ENCODE measurements at places on chromosomes 2 and 18. TPM values are rescaled to one million over a fixed set of nuclear protein-coding genes. Genes with fewer than 3 reads are reported as not detected.

Gene CNGA3
- not detected for polyA plus RNA-seq

Gene KIF1A
- not detected for polyA plus RNA-seq

Gene RAX
- polyA plus RNA-seq: not detected

Gene MOCOS
- 0.13 TPM for polyA plus RNA-seq

Gene DNAJC5G
- polyA plus RNA-seq: not detected

Gene PSMA8
- 4.1 TPM for polyA plus RNA-seq
